ENCODE measurements at places on chromosomes 3 and 15. TPM values are rescaled to one million over a fixed set of nuclear protein-coding genes. Genes with fewer than 3 reads are reported as not detected.

DNA sequence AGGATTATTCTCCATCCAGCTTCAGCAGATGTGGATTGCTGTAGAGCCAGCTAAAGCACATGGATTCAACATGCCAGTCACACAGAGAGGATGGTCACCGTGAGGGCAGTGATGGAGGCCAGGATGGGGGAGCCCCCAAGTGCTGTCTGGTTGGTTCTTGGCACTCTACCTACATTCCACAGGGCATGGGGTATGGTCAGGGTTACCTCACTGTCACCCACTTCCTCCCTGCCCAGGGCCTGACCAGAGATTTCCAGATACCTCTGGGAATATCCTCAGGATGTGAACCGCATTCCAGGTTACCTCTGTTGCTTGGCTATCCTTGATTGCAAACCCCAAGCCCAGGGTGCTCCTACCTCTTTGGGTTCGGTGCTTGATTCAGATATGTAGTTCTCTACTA, 147.3 kb upstream of the TRIM42 start:
- DNase-seq: no peak

GRCh38 chr3:101155825-101156224, 162.6 kb upstream of the ABI3BP start:
- DNase-seq: no peak

DNA sequence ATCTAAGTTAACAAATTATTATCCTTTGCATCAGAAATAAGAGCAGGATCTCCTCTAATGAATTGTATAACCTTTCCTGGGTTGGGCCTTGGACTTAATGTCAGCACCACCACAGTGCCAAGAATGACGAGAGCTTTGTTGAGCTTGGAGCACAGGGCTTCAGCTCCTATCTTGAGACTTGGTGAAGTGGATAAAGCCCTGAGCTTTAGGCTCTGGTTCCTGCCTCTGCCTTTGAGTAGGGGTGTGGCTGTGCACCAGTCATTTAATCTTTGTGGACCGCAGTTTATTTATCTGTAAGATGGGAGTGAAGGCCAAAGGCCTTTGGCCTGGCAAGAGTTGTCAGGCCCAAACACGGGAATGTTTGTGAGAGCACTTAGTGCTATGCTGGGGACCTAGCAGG, 162.2 kb downstream of the VGLL4 start:
- DNase-seq: no peak

FSIP1 gene
- 2.0 TPM for polyA plus RNA-seq

GRCh38 chr3:9397332-9397905, at the start of gene SETD5:
Gene SETD5 (plus strand): TSS chr3:9397615. CDS start chr3:9428939, 31,324 bp downstream.
- peak; percentile 81 for DNase-seq

TRIM42 gene
- polyA plus RNA-seq: not detected

GRCh38 chr3:98809557-98809956, 46.4 kb downstream of the ST3GAL6 start:
- no peak for DNase-seq

- DNase-seq: no peak
Observed at GRCh38 chr3:142035308-142035922, 113.9 kb downstream of the TFDP2 start.

GRCh38 chr3:170598091-170598502, 12.2 kb upstream of the SLC7A14 start:
- no peak for DNase-seq

Measured in renal cortex interstitium (tissue), 15 donors.